ENCODE measurements at places on chromosomes 2 and 18. TPM values are rescaled to one million over a fixed set of nuclear protein-coding genes. Genes with fewer than 3 reads are reported as not detected.

RGPD3 gene
- 0.17 TPM for total RNA-seq

GALR1 gene
- not detected for total RNA-seq

REG1B gene
- total RNA-seq: not detected

PLA2R1 gene
- total RNA-seq: 5.5 TPM

E2F6 gene
- 8.7 TPM for total RNA-seq

RTP5 gene
- not detected for total RNA-seq

EVA1A gene
- total RNA-seq: 23.2 TPM

HNMT gene
- 53.0 TPM for total RNA-seq

GTF2A1L gene
- total RNA-seq: 0.34 TPM

INHBB gene
- total RNA-seq: 2.0 TPM

ZNF396 gene
- 3.2 TPM for total RNA-seq

CHRNG gene
- not detected for total RNA-seq

NT5C1B gene
- total RNA-seq: not detected

SRD5A2 gene
- 0.09 TPM for total RNA-seq

CDKL4 gene
- total RNA-seq: 0.55 TPM

CFAP221 gene
- total RNA-seq: 20.0 TPM

RIOK3 gene
- 55.3 TPM for total RNA-seq

MBP gene
- total RNA-seq: 40.5 TPM

AFF3 gene
- total RNA-seq: 16.4 TPM

NCKAP5 gene
- 9.3 TPM for total RNA-seq

LINC00305 gene
- 1.0 TPM for total RNA-seq

MYO7B gene
- total RNA-seq: 2.4 TPM

AOX1 gene
- total RNA-seq: 32.4 TPM

ALPP gene
- 3.1 TPM for total RNA-seq

BOLL gene
- not detected for total RNA-seq

CCNYL1 gene
- total RNA-seq: 33.2 TPM

IL36RN gene
- not detected for total RNA-seq

CRYGD gene
- not detected for total RNA-seq

POTEJ gene
- total RNA-seq: not detected

PTGR3 gene
- 25.7 TPM for total RNA-seq

FIGLA gene
- not detected for total RNA-seq

NLRC4 gene
- total RNA-seq: 21.9 TPM

ATP6V1C2 gene
- total RNA-seq: 0.10 TPM

GRP gene
- 1.4 TPM for total RNA-seq

SLC9A2 gene
- 0.58 TPM for total RNA-seq

FAM237A gene
- not detected for total RNA-seq

ACVR1C gene
- total RNA-seq: 1.3 TPM

FBXO48 gene
- total RNA-seq: 1.5 TPM

KCNE4 gene
- 5.9 TPM for total RNA-seq

COL6A3 gene
- 868 TPM for total RNA-seq

ZSWIM2 gene
- not detected for total RNA-seq

GMPPA gene
- 43.7 TPM for total RNA-seq

B3GNT7 gene
- 107 TPM for total RNA-seq

SCN9A gene
- 11.8 TPM for total RNA-seq

G6PC2 gene
- not detected for total RNA-seq

FN1 gene
- 1,862 TPM for total RNA-seq

ANKRD39 gene
- total RNA-seq: 11.9 TPM

MCFD2 gene
- 78.0 TPM for total RNA-seq

UPP2 gene
- total RNA-seq: not detected

VWC2L gene
- total RNA-seq: not detected

Data from left lung (tissue), 14 donors.